CD8-positive, alpha-beta T cell (primary cell): ENCODE measurements at places on chromosomes 4 and X.

- DNase-seq, result no peak
Measured at GRCh38 chr4:38367642-38368174, 296.3 kb upstream of the KLF3 start.

- DNase-seq, result no peak
Measured at GRCh38 chr4:139943277-139943676, 210.7 kb downstream of the MAML3 start.

DNA sequence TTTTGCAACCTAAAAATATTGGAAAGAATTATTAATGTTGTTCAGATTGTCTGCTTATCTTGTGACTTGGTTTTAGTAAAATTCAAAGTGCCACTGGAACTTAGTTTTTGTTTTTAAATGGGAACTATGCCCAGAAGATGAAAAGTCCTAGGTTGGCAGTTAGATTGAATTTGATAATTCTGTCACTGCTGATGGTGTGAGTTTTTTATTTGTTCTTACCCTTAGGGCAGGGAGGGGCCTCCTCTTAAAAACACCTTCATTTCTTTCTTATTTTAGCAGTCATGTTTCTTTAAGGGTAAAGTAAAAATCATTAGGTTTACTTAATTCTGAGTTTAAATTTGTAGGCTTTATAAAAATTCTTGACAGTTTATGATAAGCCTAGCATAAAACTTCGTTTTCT, 80.6 kb downstream of the AFF1 start:
- no peak for DNase-seq

- no peak for DNase-seq
Measured at GRCh38 chr4:163111588-163111987, 55.1 kb downstream of the NAF1 start.

DNA sequence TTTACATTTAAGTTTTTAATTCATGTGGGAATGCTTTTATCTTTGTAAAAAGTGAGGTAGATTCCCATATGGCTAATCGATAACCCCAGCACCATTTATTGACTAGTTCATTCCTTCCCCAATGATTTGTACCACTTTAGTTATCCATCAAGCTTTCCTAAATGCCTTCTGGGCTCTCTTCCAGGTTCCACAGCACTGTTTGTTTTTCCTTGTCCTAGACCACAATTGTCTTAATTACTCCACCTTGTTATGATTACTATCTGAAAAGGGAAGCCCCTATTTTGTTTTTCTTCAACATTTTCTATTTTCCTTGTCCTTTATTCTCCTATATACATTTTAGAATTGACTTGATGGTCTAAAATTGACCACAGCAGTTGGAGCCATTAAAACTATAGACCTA, 48.5 kb upstream of the GPRIN3 start:
- no peak for DNase-seq

DNA sequence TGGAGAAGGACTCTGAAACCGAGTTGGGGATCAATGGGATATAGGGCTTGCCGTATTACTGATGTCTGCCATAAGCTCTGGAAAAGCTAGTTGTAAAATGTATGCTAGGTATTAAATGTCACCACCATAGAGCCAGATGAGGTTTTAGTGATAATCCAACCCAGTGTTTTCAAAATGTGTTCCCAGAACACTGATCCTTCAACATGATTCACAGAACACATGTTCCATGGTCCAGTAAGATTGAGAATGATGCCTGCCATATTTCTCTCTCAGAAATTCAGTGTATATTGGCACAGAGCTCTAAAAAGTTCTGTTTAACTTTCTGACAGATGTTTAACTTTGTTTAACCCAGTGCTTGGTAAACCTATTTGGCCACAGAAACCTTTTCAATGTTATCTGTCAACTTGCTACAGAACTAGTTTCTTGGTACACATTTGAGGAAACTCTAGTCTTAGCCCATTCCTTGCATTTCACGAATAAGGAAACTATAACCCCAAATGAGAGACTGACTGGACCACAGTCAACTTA, 160.2 kb downstream of the PALLD start:
- no peak for DNase-seq

DNA sequence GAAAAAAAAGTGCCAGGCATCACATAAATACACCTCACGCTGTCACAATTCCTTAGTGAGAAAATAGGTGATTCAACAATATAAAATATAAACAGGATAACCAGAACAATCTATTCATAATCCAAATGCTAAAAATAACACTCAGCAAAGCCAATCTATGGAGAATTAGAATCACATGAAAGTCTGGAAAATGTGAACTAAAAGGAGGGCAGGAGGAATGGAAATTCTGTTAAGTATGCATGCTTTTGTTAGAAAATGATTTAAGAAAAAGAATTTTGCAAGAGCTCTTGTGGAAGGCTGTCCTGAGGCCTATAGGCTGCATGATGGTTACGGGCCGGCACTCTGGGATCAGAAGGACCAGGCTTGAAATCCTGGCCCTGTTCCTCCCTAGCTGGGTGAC, 70.6 kb upstream of the PROM1 start:
- DNase-seq, result no peak

DNA sequence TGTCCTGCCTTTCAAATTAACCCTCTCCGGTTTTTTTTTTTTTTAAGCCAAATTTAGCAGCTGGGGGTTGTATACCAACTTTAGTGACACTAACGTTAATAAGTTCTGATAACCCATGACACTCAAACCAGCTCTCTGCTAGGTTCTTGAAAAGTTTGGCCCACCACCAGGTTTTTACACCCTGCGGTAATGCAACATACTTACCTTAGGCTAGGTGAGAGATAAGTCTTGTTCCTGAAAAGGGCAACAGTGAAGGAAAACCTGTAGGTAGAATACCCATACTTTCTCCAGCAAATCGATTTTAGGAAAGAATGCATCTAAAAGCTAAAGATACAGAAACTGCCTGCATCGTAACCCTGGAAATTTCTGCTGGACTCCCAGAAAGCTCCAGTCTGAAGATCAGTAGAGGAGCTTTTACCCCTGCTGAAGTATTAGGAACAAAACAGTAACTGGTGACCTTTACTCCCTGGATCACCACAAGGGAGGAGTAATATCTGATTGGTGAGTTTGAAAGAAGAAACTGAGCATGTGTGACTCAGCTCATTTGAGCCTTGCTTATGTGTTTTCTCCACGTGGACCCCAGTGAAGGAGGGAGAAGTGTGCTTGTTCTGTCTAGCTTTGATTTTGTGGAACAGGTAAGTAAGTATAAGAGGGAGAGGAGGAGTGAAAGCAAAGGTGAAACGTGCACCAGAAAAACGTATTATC, 34.4 kb upstream of the COX18 start:
- DNase-seq, result no peak

GRCh38 chr4:179843370-179843769, 2399.8 kb upstream of the TENM3 start:
- DNase-seq, result no peak

- no peak for DNase-seq
Measured at GRCh38 chr4:180261346-180261745, 1981.9 kb upstream of the TENM3 start.

DNA sequence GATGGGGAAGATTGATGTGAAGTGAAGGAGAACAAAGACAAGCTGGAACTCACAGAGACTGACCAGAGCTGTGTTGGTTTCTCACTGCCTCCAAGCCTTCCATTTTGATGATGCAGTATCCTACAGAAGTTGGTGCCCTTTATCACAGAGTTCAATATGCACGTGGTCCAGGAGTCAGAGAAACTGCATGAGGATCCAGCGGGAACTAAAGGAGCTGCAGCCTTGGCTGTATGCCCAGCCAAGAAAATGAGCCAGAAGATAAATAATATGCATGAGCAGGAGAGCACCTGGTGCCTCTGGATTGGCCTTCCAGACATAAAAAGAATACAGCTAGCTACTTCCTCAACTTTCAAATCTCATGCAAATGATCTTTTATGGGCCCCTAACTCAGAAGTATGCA, 44.3 kb upstream of the DCLK2 start:
- DNase-seq, result no peak
